ENCODE measurements at places on chromosomes 2 and 18.

DNA sequence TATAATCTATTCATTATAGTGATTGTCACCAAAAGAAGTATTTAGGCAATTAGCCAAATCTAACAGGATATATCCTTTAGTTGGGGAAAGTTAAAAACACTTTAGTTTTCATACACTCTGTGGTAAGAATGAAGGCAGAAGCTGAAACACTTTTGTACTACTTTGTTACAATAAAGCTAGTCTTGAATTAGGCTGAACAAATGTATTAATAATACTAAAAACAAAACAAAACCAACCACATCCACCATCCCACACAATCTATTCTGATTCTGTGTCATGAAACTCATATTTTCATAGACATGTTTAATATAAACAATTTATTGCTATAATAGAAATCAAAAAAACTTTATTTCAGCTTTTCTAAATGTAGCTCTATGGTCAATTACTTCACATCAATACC, 508.8 kb downstream of the ZEB2 start:
- no peak for DNase-seq

DNA sequence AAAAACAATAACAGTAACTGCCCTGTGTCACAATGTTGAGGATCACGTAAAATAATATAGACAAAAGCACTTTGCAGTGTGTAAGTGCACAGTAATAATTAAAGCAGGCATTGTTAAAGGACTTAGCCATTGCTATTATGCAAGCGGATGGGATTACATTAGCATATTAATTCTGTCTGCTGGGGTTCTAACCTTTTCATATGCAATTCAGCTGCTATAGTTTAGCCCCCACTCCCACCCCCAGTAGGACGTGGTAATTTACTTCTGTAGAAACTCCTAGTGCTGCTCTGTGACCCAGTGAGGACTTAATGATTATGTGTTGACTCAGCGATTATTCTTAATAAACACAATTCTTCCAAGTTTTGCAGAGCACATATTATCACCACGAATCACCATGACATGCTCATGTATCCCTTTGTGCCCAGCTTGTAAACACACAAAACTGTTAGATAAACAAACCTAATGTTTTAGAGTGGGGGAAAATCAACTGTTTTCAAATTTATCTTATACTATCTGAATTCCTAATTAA, 5.1 kb upstream of the ADAM23 start:
- DNase-seq: no peak

DNA sequence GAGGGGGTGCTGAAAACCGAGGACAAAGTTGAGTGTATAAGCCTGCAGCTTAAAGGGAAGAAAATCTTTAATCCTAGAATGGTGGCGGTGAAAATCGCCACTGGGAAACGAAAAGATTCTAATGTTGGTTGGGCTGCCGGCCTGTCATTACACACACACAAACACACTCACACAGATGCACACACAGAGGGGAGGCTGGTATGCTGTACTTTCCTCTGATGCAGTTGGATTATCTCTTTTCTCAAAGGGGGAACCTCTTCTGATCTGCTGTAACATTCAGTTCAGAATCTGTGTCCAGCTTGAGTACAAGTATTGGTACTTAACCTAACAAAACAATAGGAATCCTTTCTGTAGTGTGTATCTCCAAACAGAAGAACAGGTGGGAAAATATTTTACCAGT, 39.0 kb downstream of the ANXA4 start:
- DNase-seq: no peak

GRCh38 chr2:76413436-76413835, 702.7 kb upstream of the GCFC2 start:
- no peak for DNase-seq

- no peak for DNase-seq
These were observed 314.5 kb upstream of the MMADHC start for GRCh38 chr2:149902081-149902480.

DNA sequence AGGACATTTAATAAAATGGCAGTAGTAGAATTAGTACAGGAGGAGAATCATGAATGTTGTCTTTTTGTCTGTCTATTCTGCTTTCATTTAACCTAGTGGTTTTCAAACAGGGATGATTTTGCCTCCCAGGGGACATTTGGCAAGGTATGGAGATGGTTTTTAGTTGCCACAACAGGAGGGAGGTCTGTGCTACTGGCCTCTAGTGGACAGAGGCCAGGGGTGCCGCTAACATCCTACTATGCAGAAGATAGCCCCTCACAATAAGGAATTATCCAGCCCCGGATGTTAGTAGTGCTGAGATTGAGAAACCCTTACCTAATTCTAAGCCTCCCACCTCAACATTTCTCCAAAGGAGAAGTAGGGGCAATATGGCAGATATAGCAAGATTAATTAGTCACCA, 18.3 kb downstream of the FASTKD2 start:
- DNase-seq: no peak

DNA sequence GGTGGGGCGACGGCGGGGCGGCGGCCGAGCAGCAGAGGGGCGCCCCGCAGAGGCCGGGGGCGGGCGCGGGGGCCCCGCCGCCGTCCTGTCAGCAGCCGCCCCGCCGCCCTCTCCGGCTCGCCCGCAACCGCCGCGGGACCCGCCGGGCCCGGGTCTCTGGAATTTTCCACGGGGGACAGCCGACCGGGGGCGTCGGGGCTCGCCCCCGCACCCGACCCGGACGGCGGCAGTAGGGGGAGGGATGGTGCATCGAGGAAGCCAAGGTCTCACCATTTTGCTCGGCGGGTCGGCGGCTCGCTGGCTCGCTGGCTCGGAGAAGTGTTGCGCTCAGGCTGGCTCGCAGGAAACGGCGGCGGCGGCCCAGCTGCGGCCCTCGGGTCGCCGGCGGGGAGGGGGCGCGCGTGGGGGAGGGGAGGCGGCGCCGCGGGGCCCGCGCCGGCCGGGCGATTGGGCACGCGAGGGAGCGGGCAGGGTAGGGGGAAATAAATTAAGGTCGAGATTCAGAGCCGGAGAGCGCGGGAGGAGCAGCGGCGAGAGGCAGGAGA, 405 bp downstream of the PPP3R1 start:
- DNase-seq: peak; percentile 37

GRCh38 chr18:58965291-58966004, 100.8 kb downstream of the ZNF532 start:
- DNase-seq: no peak

DNA sequence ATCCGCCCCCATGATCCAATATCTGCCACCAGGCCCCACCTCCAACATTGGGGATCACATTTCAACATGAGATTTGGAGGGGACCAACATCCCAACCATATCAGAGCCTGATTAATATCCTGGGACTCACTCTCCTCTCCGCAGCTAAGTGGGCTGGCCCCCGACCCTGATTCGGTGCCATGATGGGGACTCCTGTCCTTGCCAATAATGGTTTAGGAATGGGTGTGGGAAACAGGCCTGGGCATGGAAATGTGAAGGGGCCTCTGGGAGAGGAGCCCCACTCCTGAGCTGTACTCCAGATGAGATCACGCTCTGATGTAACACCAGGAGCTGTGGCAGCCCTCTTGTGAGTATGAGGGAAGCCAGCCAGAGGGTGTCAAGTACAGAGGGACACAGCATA, 77.3 kb upstream of the SMAD7 start:
- no peak for DNase-seq

DNA sequence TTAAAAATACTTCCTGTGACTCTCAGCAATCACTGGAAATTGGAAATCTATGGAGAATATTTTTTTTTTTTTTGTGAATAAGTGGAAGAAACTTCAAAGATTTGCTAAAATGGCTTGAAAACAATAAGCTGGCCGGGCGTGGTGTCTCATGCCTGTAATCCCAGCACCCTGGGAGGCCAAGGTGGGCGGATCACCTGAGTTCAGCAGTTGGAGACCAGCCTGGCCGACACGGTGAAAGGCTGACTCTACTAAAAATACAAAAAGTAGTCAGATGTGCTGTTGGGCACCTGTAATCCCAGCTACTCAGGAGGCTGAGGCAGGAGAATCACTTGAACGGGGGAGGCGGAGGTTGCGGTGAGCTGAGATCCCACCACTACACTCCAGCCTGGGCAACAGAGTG, 155.5 kb upstream of the CAVIN2 start:
- DNase-seq: no peak

GRCh38 chr2:70710038-70710690, 57.8 kb downstream of the ADD2 start:
- no peak for DNase-seq

GRCh38 chr2:68248361-68248760, 4.0 kb downstream of the PPP3R1 start:
- no peak for DNase-seq

DNA sequence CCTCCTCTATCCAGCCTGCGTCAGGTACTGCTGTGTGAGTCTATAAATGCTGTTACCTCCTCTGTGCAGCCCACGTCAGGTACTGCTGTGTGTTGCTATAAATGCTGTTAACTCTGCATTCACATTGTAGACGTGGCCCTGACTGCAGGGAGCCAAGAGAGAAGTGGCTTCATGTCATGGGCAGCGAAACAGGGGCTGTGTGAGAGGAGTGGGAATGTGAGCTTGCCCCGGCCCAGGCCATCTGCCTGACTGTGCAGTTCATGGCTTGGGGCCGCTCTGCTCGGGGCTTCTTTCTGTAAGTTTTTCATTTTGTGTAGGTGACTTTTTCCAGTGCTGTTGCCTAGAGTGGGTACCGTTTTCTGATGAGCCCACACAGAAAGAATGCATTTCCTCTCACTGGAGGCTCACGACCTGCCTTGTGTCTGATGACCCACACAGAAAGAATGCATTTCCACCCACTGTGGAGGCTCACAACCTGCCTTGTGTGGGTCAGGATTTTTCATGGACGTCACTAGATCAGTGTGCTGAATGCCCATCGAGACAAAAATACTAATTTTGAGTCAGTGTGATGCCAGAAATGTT, 104.5 kb downstream of the SNTG2 start:
- no peak for DNase-seq

GRCh38 chr2:141707486-141707885, 423.3 kb downstream of the LRP1B start:
- no peak for DNase-seq

DNA sequence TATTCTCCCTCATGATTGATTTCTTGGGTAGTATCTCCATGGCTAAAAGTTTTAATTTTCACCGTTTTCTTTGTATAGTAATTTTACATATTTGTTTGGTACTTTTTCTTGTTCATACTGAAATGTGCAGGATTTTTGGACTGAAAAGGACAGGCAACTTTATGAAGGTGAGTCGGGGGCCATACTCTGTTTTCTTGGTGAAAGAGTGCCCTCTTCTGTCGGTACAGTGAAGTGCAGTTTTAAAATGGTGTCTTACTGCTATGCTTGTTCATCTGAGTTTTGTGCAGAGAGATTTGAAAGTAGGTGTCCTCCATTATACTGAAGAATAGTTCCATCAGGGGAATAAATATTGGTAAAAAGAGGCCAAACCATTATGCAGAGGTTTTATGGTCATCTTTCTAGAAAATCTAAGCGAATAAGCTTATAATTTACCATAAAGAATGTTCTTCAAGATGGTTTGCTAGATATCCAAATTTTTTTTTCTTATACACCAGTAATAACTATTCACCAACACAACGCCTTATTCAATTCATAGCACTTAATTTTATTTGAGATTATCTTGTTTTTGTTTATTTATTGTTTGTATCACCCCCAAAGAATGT, 8.7 kb upstream of the SERPINB13 start:
- no peak for DNase-seq

DNA sequence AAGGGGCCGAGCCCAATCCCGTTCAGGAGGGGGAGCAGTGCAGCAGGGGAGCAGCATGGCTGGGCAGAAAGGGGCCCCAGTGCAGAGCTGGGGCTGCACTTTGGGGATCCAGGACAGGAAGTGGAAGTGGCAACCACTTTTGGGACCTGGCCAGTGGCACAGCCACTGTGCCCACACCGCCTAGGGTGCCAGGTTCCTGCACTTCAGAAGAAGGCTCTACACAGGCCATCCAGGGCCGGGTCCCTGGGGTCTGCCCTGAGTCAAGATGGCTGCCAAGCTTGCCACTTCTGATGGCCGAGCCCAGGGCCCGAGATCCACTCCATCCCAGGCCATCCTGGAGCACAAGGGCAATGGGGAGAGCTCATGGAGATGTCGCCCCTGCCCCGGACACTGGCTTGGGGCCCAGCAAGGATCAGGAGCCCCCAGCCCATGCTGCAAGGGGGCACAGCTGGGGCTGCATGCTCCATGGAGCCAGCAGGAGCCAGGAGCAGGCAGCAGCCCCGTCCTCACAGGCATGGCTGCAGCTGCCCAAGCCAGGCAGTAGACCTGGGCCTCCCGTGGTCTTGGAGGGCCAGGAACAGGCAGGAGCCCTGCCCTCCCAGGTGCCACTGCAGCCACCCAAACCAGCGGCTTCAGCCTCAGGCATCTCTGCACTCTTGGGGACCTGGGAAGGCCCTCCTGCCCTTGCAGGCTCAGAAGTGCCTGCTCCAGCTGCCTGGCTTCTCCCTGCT, 35.0 kb upstream of the ID2 start:
- no peak for DNase-seq

DNA sequence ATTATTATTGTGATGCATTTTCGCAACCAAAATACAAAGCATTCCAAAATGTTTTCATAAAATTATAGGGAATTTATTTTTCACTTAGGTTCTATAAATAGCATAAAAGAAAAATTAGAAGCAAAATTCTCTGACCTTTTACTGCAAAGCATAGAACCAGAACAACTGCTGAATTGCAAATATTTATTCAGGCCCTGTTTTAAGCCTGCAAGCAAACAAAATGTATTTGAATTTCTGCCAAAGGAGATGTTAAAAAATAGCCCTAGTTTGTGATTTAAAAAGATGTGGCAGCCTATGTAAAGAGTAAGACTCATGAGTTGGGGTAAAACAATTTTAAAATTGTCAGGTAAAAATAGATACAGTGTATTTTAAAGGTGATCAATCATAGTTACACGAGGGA, 138.1 kb downstream of the KCNJ3 start:
- DNase-seq: no peak

GRCh38 chr18:11859903-11860407, 8.7 kb downstream of the CHMP1B start:
- DNase-seq: no peak

GRCh38 chr2:207064128-207064690, 101.5 kb downstream of the KLF7 start:
- DNase-seq: no peak

- DNase-seq: peak; percentile 44
These were observed 48.8 kb upstream of the IHH start for GRCh38 chr2:219109471-219109870.

- DNase-seq: no peak
These were observed 13.4 kb upstream of the MAP3K2 start for GRCh38 chr2:127400897-127401756.

DNA sequence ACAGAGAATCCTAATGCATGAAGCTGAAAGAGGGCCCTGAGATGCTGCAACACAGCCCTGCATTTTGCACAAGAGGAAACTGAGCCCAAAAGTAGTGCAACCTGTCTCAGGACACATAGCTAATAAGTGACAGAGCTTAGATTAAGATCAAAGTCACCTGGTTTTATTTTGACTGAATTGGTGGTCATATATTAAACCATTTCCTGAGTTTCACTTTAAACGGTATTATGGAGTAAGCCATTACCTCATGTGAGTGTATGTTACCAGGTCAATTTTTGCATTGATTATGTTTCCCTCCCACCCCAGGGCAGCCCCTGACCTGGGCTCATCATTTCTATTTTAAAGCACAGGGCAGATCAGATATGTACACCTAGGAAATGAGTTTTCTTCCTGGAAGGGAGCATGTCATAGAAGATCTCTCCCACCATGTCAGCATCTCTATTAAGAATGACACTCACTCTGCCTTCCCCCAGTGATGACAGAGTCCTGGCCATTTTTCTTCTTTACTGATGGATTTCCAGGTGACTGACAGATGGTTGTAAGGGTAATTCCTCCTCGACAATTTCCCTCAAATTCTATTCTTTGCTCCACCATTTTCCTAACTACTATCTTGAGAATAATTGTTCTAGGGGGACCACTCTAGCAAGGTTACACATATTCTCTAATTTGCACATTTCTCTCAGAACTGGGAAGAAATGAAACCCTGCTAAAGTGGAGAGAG, 441.3 kb upstream of the SLC14A2 start:
- no peak for DNase-seq

Data from activated CD4-positive, alpha-beta T cell treated with anti-CD3 and anti-CD28 coated beads, Interleukin-2, amount 50 U/mL, for 4 hours (primary cell).